SW480 (cell line): ENCODE measurements at places on chromosomes 16 and 17.

GRCh38 chr16:49427771-49428170 lies 54.2 kb downstream of the C16orf78 start:
- DNase-seq = no peak

DNA sequence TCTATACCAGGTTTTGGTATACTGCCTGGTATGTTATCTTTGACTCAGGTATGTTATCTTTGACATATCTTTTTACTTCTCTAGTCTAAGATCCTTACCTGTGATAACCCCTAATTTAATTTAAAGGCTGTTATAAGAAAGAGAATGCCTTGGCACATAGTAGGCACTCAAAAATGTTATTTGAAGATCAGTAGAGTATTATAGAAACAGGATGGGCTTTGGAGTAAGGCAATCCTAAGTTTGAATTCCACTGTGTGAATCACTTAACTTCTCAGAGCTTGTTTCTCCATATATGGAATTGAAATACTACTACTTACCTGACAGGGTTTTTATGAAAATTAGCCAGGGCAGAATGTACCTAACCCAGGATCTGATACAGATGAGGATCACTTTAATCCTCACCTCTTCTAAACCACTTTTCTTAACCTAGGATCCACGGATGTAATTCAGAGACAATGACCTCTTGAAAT lies 1.2 kb downstream of the BRIP1 start:
- peak; percentile 53 for DNase-seq

DNA sequence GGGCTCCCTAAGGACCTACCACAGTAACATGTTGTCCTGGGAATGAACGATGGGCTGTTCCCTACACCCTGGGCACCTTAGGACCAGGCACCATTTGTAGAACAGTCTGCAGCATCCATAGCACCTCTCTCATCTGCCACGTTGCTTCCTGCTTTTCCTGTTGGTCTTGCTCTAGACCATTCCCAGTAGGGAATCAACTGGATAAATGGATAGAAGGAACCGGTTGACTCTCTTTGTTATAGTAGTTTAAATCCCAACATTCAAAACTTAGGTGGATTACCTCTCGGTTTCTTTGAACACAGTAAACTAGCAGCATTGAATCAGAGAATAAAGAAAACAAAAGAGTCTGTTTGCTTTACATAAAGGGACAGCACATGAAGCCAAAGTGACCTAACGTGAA lies 159.1 kb downstream of the HS3ST3B1 start:
- no peak for DNase-seq

DNA sequence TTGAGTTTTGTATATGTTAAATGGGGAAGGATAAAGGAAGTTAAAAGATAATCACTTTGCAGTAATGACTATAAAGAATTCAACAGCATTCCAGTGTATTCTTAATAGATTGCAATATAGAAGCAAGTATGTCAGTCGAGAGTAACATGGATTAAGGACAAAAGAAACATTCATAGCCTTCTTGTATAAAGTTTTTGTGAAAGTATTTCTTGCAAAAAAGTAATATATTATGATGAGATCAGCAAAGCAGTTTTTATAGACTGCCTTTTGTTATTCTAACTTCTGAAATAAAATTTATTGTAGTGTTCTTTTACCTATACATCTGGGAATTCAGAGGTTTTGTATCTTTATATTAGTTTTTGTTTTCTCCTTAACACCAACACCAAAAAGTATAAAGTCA lies 184.9 kb upstream of the RBL2 start:
- DNase-seq = no peak

DNA sequence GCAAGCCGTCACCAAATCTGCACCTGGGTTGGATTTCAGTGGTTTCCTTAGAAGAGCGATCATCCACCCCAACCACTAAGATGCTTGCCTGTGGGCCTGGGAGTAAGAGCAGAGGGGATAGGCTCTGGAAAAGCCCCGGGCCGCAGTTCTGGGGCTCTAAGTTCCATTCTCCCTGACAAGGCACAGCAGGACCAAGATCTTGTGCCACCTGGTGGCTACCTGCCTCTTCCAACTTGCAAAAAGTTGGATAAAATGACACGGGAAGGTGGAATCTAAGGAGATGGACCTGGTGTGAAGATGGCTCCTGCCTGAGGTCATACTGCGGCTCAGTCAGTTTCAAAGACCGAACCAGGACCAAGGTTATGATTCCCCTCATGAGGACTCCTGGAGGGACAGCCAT lies 42.3 kb downstream of the ABCC12 start:
- DNase-seq = peak; percentile 9

DNA sequence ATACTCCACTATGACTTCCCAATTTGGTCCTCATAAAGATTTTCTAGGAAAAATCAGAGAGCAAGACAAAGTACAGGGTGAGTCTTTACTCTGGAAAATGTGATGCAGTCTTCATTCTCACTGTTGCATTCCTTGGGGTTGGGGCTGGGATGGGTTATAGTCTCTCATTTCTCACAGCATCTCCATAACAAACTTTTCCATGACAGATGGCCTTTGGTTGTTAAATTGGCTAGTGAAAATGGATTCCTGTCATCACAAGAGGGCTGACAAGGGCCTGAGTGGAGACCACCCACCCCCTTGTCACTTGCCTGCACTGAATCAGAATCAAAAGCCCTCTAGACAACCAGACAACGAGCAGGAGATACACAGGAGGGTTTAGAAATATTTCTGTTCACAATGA lies 174.6 kb downstream of the AATF start:
- DNase-seq = no peak

DNA sequence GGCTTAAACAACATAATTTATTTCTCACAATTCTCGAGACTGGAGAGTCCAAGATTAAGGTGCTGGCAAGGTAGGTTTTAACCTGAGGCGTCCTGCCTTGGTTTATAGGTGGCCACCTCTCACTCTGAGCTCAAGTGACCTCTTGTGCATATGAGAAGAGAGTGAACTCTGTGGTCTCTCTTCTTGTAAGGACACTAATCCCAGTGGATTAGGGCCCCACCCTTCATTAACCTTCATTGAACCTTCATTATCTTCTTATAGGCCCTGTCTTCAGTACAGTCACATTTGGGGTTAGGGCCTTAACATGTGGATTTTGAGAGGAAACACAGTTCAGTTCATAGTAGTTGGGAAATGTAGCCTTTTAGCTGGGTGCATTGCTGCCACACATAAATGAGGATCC lies 57.1 kb downstream of the MAP2K4 start:
- no peak for DNase-seq

GRCh38 chr16:7423434-7424044 lies 90.9 kb downstream of the RBFOX1 start:
- DNase-seq = peak; percentile 2

- DNase-seq = peak; percentile 62
These were observed 117.3 kb upstream of the CACNG5 start for GRCh38 chr17:66717641-66718058.

DNA sequence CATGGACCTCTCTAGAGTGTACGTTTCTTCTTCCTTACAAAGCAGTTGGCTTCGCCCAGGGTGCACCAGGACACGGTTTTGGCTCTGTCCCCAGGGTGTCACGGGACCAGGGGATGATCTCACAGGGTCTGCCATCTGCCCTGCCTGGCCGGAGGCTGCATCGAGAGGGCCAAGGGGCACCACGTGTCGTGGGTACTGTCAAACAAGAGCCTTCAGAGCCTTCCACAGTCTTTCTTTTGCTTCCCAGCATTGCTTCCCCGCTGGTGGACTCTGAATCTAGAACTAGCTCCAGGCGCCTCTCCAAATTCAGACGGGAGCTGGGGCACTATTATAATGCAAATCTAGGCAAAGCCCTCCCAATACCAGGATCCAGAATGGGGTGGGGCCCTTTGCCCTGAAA lies 47.9 kb downstream of the MAPT start:
- no peak for DNase-seq

- peak; percentile 6 for DNase-seq
These were observed 498.5 kb upstream of the ZFHX3 start for GRCh38 chr16:73546341-73546845.

GRCh38 chr16:88378836-88379693 lies 3.7 kb upstream of the ZNF469 start:
- no peak for DNase-seq

DNA sequence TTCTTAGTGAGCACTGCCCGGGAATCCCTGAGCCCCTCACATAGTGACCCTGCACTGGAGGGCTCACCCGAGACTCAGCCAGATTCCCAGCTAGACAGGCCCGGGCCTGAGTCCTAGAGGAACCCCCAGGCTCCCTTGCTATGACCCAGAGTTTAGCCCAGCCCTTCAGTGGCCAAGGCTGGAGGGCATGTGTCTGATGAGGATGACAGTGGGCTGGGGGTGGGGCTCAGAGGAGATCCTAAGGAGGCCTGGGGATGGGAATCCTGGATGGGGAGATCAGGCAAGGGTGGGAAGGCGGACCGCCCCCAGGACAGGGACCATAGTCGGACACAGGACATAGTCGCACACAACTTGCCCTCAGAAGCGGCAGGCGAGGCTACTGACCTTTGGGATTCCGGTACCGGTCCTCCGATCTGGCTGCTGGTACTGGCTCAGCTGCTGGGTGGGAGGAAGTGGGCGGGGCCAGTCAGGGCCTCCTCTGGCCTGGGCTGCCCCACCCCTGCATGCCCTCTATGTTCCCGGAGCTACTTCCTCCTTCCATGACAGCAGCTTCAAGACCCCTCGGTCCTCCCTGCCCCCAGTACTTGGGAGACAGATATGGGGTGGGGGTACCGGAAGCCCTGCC lies 1.1 kb downstream of the CD79B start:
- DNase-seq = no peak

- no peak for DNase-seq
These were observed 37.1 kb upstream of the NOL11 start for GRCh38 chr17:67680445-67681224.

DNA sequence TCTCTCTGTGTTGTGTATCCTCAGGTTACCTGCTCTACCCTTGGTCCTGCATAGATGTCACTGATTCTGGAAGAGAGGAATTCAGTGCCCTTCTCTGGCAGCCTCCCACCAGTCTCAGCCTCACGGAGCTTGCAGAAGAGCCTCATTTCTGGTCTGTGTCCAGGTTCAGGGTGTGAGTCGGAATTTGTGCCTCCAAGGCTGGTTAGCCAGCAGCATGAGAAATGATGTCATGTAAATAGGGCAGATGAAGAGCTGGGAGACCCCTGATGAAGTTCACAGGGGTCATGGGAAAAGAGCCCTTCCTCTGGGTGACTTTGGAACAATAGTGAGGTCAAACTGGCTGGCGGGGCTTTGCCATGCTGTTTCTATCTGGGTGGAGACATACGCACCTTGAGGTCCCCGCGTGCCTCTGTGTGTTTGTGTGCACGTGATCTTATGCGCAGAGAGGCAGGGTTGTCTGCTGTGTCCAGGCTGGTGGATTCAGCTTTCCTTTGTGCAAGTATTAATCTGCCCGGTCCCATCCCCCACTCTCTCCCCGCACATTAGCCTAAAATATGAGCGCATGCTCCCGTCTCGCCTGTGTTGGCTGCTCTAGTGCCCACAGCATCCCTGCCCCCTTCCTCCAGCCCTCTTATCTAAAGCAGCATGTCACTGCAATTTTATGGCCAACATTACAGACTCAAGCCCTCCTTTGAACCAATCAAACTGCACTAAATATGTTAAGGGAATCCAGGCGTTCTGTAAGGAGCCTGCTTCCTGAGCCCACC lies 256.3 kb upstream of the ZFHX3 start:
- DNase-seq = no peak

DNA sequence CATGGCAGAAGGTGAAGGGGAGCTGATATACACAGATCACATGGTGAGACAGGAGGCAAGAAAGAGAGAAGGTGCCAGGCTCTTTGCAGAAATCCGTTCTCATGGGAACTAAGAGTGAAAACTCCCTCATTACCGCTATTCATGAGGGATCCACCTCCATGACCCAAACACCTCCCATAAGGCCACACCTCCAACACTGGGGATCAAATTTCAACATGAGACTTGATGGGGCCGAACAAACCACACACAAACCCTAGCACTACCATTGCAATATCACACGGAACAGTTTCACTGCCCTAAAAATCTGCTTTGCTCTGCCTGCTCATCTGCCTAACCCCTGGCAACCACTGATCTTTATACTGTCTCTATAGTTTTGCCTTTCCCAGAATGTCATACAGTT lies 34.8 kb downstream of the C17orf67 start:
- DNase-seq = peak; percentile 65

- no peak for DNase-seq
These were observed 5.5 kb upstream of the KIF22 start for GRCh38 chr16:29784901-29785500.

- no peak for DNase-seq
These were observed 40.0 kb downstream of the GRB7 start for GRCh38 chr17:39777534-39778365.

DNA sequence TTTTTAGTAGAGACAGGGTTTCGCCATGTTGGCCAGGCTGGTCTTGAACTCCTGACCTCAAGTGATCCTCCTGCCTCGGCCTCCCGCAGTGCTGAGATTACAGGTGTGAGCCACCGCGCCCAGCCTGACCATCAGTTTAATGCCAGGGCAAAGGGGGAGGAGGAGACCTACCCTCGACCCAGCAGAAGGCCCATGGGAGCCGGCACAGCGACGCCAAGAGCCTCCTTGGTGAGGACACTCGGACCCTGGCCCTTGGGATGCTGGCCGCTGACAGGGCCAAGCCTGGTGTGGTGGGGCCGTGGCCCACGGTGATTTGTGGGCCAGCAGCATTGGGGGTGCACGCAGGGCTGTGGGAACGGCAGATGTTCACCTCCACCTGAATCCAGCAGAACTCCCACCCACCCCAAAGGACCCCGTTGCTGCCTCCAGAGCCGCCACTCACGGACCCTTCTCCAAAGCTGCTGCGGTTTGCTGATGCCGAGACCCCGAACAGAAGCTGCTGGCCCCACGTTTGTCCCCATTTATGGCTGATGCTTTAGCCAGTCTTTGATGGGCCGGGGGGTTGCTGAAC lies 20.0 kb downstream of the UTS2R start:
- no peak for DNase-seq

DNA sequence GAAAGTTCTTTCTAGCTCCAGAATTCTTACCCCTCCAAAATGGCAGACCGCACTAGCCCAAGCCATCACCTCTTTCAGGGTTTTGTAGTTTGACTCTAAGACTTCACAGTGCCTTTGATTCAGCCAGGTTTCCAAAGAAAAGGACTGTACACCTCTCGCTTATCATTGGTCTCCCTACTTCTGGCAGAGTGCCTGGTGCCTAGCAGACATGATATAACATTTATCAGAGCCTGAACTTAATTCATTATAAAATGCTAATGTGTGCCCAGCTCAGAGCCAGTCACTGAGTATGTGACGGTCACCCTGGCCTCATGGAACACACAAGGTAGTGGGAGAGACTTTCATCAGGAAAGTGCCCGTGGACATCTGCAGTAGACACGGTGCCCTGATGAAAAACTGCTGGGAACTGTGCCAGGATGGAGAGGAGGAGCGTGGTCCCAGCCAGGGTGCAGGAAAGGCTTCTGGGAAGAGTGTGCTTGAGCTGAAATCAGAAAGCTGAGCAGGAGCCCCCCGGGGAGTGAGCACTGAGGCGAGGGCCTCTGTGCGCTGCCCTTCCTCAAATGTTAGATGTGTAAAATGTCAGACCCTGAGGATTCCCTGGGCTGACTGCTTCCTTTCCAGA lies 34.3 kb upstream of the LGALS9 start:
- no peak for DNase-seq

- DNase-seq = no peak
These were observed 14.6 kb downstream of the KRT39 start for GRCh38 chr17:40952154-40952553.
